ENCODE measurements at places on chromosomes 6 and 20.

GRCh38 chr6:132130626-132131298, 179.6 kb upstream of the CCN2 start:
- no peak for DNase-seq

GRCh38 chr6:45648262-45648620, 270.5 kb upstream of the SUPT3H start:
- no peak for DNase-seq

- no peak for DNase-seq
Observed at GRCh38 chr20:63857764-63858392, 3.4 kb upstream of the ABHD16B start.

DNA sequence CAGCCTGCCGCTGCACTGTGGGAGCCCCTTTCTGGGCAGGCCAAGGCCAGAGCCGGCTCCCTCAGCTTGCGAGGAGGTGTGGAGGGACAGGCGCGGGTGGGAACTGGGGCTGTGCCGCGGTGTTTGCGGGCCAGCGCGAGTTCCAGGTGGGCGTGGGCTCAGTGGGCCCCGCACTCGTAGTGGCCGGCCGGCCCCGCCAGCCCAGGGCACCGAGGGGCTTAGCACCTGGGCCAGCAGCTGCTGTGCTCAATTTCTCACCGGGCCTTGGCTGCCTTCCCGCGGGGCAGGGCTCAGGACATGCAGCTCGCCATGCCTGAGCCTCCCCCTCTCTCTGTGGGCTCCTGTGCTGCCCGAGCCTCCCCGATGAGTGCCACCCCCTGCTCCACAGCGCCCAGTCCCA, 388.1 kb downstream of the PHF3 start:
- DNase-seq, result no peak

DNA sequence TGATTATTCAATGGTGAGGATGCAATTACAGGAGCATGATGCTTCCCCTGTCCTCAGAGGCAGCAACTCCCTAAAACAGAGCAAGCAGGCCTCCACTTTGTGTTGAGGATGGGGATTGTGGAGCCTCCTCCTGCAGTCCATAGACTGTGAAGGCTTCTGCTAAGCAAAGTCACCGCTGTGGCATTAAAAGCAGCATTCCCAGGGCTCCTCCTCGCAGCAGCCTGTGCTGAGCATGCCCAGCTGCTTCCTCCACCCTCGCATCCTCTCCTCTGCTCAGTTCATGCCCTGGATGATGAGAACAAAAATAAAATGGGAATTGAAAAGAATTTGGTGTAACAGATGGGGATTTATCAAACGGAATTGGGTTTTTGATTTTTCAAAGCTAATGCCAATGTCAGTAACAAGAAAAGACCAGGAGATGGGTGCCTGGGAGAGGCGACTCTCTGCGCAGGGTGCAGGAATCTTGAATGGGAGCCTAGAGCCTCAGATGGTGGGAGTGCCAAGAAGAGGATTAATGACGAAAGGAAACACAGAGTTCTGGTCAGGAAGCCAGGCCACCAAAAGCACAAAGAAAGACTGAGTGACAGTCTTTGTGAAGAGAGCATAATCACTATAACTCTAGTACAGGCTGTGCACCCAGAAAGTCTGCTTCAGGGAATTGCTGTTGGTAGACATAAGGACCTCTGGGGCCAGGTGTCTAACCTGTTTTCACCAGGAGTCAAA, 347.6 kb downstream of the TPBG start:
- DNase-seq, result no peak

- DNase-seq, result no peak
Observed at GRCh38 chr6:74733830-74734620, 471.8 kb downstream of the COL12A1 start.

Measured in epithelial cell of proximal tubule (primary cell).